ENCODE measurements at places on chromosomes 7 and 10.

- peak; percentile 65 for DNase-seq
Observed at GRCh38 chr7:127391591-127392181, 822 bp downstream of the ZNF800 start.

DNA sequence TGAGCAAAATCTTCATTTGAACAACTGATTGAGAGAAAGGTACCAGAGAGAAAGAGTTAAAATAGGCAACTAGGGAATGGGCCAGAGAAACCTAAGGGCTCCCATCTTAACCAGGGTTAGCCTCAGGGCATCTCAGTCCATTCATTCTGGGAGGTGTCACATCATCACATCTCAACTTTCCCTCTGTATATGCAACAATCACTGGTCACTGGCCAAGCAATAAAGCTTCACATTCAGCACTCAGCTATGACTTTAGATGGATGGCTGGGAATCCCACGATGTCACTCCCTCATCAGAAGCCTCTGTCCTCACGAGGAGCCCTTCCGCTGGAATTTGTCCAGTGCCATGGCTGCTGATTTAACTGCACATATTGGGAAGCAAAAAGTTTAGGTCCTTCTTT, 172.1 kb upstream of the MGMT start:
- no peak for DNase-seq

DNA sequence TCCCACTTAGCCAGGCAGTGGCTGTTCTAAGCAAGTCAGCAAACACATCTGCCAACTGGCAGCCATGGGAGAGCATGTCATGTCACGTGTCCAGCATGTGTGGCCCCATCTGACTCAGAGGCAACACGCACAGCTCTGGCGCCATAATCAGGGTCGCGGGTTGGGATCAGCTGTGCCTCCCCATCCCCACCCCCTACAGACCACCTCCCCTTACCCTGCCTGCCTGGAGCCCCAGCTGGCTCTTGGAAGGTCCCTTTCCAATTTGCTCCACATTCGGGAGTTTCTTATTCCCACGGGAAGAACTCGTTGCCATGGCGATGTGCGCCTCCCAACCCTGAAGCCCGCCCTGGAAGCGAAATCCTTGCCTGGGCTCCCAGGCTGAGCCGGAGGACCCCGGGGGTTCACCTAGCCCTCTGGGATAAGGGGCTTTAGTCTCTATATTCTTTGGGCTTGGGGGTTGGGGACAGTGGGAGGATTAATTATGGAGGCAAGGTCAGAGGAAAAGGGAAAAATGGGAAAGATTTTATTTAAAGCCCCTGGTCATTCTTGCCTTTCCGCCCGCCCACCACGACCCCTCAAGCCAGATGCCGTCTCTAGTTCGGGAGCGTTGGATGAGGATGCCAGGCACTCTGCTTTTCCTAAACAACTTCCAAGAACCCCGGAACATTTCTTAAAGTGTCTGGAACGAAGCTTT, 283.7 kb downstream of the ZEB1 start:
- no peak for DNase-seq

DNA sequence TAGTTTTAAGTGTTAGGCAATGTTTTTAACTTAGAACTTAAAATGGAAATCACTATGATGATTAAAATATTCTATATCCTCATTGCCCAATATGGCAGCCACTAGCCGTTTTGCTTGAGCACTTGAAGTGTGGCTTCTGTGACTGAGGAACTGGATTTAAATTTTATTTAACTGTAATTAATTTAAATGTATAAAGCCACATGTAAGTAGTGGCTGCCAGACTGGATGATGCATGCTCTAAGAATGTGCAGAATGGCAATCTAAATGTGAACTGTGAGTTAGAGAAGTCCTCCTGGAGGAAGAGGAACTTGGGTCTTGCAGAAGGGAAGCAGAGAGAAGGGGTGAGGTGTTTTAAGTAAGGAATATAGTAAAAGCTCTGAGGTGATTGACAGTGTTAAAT, 451.4 kb downstream of the SUGCT start:
- no peak for DNase-seq

DNA sequence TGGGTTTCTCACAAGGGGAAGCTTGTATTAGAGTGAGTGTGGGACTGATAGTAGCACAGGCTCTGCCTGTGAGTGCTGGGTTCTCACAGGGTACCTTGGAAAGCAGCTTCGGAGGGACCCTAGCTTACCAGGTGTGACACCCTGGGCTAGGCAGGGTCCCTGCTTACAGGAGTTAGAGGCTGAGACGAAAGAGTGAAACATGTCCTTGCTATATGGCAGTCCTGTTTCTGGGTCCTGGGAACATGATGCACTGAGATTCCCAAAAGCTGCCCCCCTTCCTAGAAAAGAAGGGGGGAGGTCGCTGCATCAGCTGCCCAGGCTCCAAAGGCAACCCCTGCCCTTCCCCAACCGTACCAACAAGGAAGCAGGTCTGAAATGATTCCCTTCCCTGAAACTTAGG, 6.3 kb upstream of the ARHGAP22 start:
- no peak for DNase-seq

DNA sequence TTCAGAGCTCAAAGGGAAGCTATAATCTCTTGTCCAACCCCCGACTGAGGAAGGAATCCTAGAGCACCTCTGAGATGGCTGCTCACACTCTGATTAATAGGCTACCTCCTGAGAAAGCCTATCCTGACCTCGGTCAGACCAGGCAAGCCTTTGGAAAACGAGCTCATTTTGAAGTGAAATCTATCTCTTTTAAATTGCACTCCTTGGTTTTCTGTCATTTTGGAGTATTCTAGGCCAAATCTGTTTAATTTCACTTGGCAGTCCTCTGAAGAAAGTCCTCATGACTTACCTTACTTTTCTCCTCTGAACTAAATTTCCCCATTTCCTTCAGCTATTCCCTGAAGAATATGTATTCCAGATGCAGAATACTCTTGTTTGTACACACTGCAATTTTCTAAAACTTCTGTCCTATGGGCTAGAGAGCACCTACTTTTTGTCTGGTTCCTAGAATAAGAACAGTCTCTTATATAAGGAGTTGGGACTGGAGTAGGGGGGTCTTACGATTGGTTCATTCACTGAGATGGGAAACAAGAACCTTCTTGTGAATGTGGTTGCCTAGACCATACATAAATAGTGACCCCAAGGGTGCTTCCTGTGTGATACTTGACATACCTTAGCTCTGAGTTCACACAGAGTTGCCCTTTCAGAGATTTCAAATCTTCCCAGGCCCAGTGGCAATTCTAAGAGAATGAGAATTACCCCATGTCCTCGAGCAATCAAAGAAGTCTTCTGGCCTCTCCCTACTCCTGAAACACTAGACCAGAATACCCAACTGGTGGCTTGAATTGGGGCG, 31.9 kb upstream of the HPS1 start:
- DNase-seq = no peak
